ENCODE measurements at places on chromosomes 2 and 18.
A peak's percentile ranks its signal among the peaks of the same experiment; 100 is the strongest.

- no peak for DNase-seq
Measured at GRCh38 chr2:25615920-25616319, 57.5 kb downstream of the DTNB start.

- DNase-seq: no peak
Measured at GRCh38 chr18:61609131-61609530, 275.9 kb downstream of the CDH20 start.

DNA sequence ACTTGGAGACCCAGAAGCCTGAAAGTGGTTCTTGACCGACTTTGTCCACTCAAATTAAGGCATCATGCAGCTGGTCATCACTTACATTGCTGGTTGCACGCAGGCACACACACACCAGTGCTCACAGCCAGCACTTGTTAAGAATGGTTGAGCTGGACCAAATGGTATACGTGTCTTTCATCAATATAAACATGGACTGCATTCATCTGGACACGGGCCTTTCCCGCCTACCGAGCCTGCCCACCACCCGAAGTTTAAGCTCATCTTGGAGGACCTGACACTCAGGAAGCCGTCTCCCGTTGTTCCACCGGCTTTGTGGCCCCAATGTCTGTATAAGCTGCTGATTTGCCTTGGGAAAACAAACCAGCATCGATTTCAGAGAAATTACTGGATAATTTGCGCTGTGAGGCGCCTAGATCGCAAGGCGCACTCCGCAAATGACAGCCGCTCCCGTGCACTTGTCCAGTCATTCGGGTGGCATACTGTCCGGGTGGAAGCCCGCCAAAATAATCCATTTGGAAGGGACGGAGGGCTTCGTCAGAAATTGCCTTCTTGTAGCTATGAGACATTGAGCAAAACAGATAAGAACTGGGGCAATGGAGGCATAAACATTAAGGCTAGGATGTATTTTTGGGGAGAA is 40.1 kb upstream of the AKAIN1 start:
- no peak for DNase-seq

DNA sequence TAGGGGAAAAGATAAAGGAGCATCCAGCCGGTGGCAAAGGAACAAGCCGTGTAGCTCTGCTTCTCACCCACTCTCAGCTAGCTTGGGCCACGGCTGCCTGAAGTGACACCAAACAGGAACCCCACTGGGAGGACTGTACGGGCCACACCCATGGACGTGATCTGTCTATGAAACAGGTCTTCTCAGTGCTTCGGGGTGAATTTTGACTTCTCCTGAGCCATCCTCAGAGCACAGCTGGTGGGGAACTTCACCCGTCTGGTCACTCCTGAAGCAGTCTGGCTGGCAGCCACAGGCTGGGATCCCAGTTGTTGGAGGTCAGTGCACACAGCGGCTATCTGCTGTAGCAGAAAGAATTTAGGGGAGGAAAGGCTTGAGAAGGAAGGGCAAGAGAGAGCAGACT is 223.8 kb downstream of the FAM210A start:
- DNase-seq: no peak

GRCh38 chr2:157893611-157894010 is 17.5 kb upstream of the ACVR1 start:
- no peak for DNase-seq

GRCh38 chr2:43778233-43778632 is 4.4 kb downstream of the DYNC2LI1 start:
- no peak for DNase-seq

DNA sequence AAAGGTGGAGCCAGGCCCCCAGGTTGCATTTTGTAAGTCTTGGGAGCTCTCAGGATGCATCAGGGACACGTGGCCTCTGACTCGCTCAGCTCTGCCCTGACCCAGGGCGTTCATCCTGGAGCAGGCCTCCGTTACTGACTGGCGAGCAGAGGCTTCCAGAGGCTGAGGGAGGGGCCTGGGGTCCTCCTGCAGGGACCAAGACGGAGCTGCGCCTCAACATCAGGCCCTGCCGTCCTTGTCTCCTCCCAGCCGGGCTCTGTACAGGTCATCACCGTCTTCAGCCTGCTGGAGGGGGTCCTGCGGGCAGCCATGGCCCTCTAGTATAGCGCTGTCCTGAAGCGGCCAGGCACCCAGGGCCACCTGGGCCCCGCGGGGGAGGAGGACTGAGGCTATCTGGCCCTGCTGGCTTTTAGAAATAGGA is 10.2 kb upstream of the ALPP start:
- DNase-seq: no peak

DNA sequence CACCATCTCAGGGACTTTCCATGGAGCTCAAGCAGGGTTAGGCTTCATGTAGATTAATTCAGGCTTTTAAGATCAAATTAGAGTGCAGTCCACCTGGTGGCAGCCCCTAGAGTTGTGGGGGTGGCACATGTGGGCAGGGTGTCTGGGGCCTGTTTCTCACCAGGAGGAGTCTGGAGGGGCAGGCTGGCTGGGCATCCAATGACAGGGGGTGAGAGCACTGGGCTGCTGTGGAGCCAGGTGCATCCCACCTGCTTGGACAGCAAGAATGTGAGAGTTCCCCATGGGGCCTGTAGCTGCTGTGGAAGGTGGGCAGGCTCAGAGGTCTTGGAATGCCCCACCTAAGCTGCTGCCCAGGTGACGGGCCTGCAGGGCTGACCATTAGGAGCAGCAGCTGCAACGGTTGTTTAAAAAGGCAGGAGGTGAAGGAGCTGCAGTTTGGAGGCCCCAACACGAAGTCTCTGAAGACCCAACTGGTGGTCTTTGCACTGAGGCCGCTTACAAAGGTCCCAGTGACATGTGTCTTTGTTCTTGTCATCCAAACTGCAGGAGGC is 686.3 kb upstream of the HS6ST1 start:
- DNase-seq: no peak

DNA sequence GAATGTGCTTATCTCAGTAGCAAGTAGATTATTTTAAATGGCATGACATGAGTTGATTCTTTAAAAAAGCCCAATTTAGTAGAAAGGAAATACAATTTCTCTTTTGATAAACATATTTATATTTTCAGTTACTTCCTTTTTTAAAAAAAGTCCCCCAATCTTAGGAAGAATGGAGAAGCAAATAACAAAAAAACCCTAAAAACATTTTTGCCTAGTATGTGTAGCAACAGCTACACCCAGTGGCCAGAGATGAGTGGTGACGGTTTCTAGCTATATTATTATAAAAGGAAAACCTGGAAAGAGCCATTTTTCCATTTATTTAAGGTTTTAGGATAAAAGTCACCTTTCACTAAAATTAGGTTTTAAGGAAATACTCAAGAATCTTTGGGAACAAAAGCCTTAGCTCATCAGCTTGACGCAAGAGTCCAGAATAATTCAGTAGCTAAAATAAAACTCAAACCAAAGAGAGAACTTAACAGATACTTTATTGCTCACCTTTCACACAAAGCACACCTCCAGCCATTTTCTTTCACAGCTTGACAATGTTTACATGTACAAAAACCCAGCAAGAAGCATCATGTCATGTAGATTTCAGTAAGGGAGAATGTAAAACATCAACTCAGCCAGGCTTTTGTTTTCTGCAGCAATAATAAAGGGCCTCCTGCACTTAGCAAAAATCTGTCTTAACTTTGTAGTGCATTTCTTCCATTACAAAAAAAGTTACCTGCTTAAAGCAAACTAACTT is 15.7 kb downstream of the FAM98A start:
- peak; percentile 54 for DNase-seq

DNA sequence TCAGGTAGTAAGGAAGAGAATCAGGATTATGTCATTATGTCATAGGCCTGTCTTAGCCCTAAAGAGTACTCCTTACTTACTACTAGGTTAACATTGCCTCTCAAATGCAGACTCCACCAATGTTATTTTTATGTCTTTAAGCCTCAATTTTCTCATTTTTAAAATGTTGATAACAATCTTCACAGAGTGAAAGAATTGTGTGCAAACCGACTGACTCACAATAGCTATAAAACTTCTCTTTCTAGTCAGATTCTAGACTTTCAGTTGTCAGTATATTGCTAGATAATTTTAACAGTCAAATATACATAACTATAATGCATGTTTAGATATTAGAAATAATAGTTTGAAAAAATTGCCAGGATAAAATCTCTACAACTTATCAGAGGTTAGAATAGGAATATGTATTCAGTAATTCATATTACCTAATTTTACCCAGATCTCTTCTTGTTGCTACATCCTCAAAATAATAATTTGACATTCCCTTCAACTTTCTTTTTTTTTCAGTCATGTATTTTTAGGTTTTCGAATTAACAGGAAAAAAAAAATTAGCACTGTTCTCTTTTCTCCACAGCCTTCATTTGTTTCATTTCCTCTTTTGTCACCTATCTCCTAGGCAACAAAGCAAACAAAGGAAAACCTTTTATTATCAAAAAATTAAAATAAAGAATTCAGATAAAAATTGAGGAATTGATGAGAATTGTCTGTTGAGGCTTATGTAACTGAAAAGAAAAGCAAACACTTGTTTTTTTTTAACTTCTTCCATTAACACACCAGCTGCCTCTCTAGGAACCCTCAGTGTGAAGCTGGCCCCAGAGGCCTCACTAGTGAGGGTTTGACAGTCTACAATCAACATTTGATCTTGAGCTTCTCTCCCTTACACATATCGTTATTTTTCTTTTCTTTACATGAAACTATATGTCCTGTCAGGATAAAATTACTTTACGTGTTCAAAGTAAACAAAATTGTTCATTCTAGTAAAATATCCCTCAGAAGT is 279.0 kb downstream of the CALCRL start:
- peak; percentile 3 for DNase-seq

DNA sequence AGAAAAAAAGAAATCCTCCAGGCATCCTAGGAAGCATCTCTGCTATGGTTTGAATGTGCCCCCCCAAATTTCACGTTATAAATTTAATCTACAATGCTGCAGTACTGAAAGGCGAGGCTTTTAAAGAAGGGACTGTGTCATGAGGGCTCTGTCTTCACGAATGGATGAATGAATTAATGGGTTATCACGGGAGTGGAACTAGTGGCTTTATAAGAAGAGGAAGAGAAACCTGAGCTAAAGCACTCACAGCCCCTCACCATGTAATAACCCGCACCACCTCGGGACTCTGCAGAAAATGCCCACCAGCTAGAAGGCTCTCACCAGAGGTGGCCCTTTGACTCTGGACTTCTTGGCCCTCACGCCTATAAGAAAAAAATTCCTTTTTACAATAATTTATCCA is 27.6 kb downstream of the RNU4ATAC start:
- DNase-seq: peak; percentile 5

- DNase-seq: no peak
Measured at GRCh38 chr2:237702441-237703391, 75.3 kb downstream of the LRRFIP1 start.

DNA sequence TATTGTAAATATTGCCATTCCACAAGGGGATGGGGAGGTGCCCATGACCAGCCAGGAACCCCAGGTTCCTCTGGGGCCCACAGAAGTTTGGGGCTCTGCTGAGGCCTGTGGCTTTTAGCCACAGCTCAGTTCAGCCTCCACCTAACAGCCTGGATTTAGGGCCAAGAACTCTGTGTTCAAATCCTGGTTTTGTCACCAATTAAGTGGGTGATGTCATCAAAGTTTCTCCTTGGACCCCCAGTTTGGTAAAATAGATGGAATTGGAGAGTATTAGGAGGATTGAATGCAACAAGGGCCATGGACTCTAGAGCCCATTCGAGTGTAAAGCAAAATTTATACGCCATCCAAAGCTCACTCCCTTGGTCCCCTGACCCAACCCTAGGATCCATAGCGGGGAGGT is 3.2 kb upstream of the FEV start:
- DNase-seq: no peak

GRCh38 chr18:54149078-54149697 is 75.3 kb downstream of the MBD2 start:
- DNase-seq: no peak

DNA sequence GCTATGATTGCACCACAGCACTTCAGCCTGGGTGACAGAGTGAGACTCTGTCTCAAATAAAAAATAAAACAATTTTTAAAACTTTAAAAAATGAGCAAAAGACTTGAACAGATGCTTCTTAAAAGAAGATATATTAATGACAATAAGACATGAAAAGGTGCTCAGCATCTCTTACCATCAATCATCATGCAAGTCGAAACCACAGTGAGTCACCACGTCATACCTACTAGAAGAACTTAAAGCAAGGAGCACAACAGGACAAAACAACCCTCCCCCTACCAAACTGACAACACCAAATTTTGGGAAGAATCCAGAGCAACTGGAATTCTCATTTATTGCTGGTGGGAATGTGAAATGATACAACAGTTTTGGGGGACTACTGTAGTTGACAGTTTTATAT is 251.6 kb downstream of the BCL2 start:
- DNase-seq: no peak

DNA sequence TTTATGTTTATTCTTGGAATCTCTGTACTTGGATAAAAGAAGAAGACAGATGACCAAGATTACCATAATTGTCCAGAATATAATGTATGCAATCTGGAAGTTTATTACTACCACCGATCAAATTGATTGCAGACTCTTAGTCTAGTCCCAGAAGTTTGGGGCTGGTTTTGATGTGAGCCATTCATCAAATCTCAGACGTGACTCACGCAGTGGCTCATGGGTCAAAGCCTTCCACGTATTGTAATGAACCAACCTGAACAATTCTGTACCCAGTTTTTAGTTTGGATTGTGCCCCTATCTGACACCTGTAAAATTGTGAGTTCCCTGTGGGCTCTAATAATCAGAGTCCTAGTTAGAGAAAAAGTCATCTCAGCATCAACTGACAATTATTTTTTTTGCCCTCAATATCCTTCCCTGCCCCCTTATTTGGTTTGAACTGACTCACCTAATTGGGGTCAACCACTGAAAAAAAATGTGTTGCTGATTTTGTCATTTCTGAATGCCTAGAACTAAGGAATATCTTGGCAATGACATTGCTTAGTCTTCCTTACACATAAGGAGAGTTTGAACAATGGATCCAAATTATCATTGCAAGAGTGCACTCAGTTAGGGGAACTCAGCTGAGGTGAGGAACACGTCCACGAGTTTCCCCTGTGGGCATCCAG is 219.5 kb upstream of the NRP2 start:
- DNase-seq: no peak

GRCh38 chr2:34408100-34408499 is 809.0 kb upstream of the FAM98A start:
- DNase-seq: no peak

- no peak for DNase-seq
Measured at GRCh38 chr2:158046121-158046880, 55.4 kb upstream of the UPP2 start.

DNA sequence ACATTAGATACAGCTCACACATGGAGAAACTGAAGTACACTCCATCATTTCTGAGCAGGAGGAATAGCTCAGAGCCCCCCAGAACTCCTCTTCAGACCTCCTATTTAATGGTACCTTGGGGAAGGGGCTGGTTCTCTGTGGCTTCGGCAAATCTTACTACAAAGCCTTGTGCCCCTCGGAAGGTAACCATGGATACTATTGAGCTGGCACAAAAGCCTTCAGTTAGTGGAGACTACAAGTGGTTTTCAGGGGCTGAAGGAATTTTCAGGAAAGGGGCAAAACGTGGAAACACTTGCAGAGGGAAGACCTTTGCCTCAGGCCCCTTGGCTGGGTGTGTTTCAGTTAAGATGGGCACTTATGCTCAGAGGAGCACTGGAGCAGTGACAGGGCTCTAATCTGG is 1.1 kb upstream of the FAM237A start:
- no peak for DNase-seq
